Right ventricle myocardium inferior (tissue), 1 donor: ENCODE measurements at places on chromosomes 1 and 21. TPM values are rescaled to one million over a fixed set of nuclear protein-coding genes. Genes with fewer than 3 reads are reported as not detected.

The PLPP3 gene
- 143 TPM for total RNA-seq

The LIN28A gene
- not detected for total RNA-seq

GRCh38 chr1:40819101-40819500 lies 35.5 kb downstream of the KCNQ4 start:
- peak; percentile 57 for DNase-seq

DNA sequence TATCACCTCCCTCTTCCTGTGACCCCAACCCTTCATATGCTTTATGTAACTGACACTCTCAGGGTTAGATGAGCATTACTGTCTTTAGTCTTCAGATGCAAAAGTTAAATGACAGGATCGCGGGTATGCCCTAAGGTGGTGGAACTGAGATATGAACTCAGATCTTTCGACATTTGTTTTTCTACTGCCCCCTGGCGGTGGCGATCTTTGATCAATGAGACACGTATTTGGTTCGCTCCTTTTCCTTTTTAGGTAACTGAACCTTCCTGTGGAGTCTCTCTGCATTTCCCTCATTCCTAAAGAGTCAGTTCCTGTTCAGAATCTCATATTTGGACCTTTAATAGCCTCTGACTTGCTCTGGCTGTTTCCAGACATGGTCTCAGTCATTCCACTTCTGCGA lies 47.8 kb upstream of the ZP4 start:
- no peak for DNase-seq

- DNase-seq: peak; percentile 72
These were observed 114.2 kb upstream of the IPO9 start for GRCh38 chr1:201714542-201715329.
